ENCODE measurements at places on chromosomes 5 and 9.

DNA sequence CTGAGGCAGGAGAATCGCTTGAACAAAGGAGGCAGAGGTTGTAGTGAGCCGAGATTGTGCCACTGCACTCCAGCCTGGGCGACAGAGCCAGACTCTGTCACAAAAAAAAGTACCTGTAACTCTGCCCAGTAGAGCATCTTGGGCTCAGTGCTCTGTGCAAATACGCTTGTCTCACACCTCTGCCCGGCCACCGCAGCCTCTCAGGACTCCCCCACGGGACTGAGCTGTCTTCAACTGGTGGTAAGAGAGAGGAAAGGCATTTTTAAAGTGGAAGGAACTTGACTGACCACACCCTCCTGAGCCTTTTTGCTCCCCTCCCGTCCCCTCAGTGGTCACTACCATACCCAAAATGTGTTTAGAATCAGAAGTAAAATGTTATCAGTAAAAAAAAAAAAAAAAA lies 174.3 kb upstream of the PIK3R1 start:
- DNase-seq = no peak

- peak; percentile 67 for DNase-seq
Observed at GRCh38 chr9:113164536-113165300, 13.9 kb downstream of the SLC31A2 start.

DNA sequence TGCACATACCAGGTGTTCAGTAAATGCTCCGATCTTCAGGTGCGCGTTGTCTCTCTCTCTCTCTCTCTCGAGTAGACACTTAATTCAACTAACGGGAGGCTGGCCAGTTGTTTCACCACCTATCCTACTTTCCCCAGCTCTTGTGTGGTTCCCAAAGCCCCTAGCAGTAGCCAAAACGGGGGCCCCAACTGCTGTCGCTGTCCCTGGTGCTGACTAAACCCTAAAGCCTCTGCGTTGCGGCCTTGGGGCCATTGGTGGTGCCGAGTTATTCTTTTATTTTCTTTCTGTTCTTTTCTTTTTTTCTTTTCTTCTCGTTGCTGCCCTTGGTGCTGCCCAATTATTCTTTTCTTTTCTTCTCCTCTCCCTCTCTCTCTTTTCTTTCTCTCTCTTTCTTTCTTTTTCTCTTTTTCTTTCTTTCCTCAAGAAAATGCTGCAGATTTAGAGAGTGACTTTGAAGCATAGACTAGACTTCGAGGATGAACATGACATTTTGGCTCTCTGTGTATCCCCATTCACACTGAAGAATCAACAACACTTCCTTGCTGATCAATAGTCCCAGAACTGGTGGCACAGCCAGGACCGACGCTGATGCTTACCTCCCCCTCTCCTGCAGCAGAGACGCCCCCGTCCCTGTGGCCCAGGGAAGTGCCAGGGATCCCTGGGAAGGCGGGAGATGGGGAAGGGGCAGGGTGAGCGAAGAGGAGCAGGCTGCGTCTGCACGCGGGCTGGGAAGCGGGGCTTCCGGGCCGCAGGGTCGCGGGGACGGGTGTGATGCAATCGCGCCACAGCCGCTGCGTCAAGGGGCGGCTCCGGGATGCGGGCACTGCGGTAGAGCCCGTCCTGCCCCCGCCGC lies at the start of gene FBLL1:
Gene FBLL1, plus strand, starts transcription at position 785 of the 853 bp plus-strand sequence. CDS start 200 bp downstream, outside the sequence.
- no peak for DNase-seq

DNA sequence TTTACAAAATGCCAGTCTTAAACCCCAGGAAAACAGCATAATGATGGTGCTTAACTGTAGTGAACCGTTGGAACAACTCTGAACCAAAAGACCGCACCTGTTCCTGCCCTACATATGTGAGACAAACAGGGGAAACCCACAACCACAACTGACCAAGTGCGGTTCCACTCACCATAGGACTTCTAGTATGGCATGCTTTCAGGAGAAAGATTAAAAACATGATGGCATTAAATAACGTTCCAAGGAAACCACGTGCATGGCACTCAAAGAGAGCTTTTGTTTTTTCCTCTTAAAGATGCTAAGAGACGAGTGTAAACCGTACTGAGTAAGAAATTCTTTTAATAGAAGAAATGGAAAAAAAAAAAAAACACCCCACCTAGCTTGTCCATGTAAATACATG lies 119.8 kb downstream of the SSBP2 start:
- no peak for DNase-seq

- no peak for DNase-seq
Observed at GRCh38 chr5:40540301-40540700, 139.4 kb upstream of the PTGER4 start.

- no peak for DNase-seq
Observed at GRCh38 chr5:85929713-85930112, 688.0 kb upstream of the COX7C start.

GRCh38 chr5:95403996-95404395 lies 12.8 kb downstream of the FAM81B start:
- DNase-seq = no peak

GRCh38 chr5:43007246-43007910 lies 32.7 kb downstream of the ANXA2R start:
- no peak for DNase-seq

DNA sequence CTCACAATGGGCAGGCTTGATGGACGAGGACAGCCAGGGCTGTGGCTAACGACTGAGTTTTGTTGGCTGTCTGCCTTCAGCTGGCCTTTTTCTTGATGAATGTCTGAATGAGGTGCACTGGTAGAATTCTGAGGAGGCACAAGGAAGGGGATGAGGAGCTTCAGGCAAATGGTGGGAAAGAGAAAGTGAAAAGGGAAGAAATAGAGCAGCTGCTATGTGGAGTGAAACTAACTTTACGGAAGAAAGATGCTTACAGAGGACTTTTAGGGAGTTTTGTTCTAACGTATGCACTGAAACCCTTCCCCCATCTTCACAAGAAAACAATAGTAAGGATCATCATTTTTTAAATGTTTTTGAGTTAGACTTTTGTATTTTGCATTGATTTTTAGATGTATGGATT lies 45.3 kb downstream of the OR2K2 start:
- DNase-seq = no peak

DNA sequence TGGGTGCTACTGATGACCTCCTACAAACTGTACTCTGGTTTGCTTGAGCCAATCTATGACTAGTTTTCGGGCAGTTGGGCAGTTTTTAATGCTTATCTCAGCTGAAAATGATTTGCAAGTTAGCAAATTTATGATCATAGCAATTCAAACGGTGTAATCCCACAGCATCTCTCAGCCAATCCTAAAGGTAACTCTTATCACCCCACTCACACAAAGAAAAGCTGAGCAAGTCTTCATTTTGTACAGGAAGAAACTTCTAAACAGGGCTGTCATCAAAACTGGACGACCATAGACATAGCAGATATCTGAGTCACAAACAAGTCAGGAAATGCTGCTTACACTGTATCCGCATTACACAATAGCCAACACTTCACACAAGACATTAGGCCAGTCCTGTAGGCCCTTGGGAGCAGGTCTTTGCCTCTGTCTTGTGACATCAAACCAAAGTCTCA lies 2.6 kb upstream of the ENC1 start:
- no peak for DNase-seq

DNA sequence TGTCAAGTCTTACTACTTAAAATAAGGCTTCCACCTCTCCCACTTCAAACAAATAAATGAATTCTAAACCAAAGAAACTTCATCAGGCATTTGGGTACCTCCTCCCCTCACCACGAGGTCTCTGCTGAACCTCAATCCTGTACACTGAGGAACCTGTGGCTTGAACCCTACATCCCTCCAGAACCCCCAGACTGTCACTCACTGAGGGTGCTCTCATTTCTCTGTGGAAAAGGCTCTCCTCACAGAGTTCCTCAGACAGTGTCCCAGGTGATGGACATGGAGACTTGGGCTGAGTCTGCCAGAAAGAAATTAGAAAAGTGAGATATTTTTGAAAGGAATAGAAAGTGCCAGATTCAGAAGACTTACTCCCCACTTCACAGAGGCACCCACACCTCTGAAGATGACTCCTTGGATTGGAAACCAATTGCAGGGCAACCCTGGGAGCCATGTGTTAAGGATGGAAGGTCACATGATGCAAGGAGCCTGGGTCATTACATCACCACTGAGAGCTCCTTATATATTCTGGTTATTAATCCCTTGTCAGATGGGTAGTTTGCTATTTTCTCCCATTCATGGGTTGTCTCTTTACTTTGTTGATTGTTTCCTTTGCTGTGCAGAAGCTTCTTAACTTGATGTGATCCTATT lies 19.8 kb downstream of the MLANA start:
- no peak for DNase-seq

GRCh38 chr9:136626740-136627642 lies 35.7 kb upstream of the EGFL7 start:
- DNase-seq = no peak

DNA sequence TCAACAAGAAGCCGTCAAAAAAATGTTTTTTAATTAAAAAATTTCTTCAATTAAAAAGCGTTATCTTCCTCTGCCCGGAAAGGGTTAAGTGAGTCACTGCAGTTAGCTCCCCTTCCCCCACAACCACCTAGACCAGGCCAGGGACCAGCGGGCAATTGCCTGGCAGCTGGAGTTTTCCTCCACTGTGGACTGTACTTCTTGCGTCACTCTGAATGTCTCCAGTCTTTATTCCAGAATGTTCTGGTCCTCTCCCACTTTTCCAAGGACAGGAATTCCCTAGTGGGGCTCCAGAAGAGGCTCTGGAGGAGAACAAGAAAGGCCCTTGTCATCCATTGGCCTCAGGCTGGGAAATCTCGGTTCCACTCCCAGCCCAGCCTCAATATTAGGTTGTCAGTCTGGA lies 114.0 kb downstream of the C9orf50 start:
- DNase-seq = no peak

DNA sequence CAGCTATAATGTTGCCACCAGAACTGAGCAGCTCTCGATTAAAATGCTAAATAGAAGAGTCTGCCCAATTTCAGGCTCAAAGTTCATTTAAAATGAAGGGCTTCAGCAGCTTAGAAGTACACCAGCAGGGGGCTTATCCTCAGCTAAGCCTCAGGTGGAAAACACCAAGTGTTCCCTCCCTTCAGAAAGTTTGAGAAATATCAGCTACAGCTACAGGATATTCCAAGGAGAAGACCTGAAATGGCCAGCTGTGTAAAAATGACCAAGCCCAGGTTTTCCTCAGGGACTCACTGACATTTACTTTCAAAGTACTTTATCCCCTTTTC lies 395.4 kb downstream of the DTWD2 start:
- no peak for DNase-seq

DNA sequence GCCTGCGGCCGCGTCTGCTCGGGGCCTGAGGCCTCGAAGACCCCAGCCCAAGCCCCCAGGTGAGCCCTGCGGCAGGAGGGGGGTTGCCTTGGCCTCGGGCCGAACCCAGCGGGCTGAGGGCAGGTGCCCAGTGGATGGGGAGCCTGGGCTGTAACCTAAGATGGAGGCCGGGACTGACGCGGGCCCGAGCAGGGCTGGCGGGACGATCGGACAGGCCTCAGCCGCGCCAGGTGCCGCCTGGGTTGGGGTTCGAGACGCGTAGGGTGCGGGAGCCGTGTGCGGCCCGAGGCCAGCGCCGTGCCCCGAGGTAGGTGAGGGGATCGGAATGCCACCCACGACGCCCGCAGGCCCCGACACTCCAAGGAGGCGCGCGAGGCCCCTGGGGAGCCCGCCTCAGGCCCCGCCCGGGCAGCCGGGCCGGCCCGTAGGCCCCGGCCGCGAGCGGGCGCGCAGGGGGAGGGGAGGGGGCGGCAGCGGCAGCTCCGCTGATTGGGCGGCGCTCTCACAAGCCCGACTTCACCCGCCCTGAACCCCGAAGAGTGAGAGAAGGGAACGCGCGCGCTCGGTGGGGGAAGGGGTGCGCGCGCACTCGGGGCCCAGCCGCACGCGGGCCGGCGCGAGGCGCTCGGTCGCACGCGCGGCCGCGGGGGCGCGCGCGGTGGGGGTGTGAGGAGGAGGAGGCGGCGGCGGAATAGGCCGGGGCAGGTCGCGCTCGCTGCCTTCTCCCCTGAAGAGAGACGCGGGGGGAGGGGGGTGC lies at the start of gene NSD1:
Gene NSD1, plus strand, starts transcription at position 678 of the 757 bp plus-strand sequence. CDS start 1,331 bp downstream, outside the sequence.
- peak; percentile 92 for DNase-seq

DNA sequence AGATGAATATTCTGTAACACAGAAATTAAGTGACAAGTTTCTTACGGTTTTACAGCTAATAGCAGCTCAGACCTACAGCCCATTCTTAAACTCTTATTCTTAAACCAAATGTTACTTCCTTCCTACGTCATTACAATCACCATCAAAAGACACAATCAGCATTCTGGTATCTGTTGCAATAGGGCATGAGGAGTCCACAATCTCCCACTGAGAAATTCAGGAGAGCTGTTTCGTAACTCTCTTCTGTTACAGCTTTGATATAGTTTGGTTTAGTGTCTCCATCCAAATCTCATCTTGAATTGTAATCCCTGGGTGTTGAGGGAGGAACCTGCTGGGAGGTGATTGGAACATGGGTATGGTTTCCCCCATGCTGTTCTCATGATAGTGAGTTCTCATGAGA lies 163.4 kb downstream of the GAS1 start:
- no peak for DNase-seq

GRCh38 chr5:14946815-14947620 lies 75.4 kb upstream of the ANKH start:
- DNase-seq = no peak

GRCh38 chr5:115855959-115856358 lies 14.2 kb downstream of the AP3S1 start:
- no peak for DNase-seq

- DNase-seq = no peak
Observed at GRCh38 chr5:59445741-59446140, 447.8 kb downstream of the PDE4D start.

GRCh38 chr9:70642341-70642740 lies 227.9 kb upstream of the KLF9 start:
- DNase-seq = no peak

- no peak for DNase-seq
Observed at GRCh38 chr5:102998224-102998623, 121.7 kb downstream of the GIN1 start.

GRCh38 chr9:104743376-104743985 lies 4.0 kb upstream of the NIPSNAP3A start:
- DNase-seq = no peak

DNA sequence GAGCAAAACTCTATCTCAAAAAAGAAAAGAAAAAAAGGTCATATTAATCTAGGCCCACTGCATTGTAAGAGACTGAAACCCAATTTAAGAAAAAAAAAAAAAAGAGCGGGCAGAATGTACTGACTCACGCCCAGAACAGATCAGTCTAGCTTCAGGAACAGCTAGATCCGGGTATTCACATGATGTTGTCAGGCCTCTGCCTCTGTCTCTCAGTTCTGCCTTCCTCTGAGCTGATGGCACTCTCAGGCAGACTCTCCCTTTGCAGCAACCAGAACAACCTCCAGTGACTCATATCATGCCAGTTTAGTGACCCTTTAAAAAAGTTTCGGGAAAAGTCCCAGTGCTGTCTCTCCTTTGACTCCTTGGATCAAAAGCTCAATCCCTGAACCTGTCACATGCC lies 53.0 kb downstream of the NEURL1B start:
- DNase-seq = no peak

- no peak for DNase-seq
Observed at GRCh38 chr5:151451626-151452520, 4.5 kb downstream of the SLC36A1 start.

Measured in hypothalamus (tissue), 51 donors.